CD8-positive, alpha-beta T cell (primary cell): ENCODE measurements at places on chromosomes 1 and 21.

DNA sequence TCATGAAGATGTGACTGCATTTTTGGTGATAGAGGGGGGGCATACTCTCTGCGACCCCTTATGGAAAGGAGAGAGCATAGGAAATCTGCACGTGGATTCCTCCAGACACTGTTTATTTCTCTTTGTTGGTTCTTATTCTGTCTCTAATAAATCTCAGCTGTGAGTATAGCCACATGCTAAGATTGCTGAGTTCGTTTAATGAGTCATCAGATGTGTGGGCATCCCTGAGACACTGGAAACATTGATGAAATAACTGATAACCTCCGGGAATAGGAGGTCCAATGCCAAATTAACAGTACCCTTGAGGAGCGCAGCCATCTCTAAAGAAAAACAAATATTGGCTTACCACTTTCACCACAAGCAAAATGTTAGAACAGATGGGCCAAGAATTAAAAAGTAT, 880.2 kb upstream of the NEGR1 start:
- DNase-seq: no peak

DNA sequence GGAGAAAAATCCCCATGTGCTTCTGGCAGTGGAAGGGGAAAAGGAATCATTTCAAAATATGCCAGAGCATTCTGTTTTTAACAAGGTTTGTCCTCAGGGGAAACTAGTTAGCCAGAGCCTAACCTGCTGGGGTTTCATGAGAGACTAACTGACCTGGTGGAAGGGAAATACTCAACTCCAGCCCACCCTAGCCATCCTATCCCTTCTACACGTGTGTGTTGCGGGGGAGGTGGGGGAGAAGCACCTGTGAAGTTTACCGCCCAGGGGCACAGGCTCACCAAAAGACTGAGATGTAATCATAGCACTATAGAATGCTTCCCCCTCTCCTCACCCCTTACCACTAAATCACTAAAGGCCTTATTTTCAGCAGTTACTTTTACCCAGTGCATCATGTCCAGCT, 139.5 kb downstream of the GRIK3 start:
- no peak for DNase-seq

DNA sequence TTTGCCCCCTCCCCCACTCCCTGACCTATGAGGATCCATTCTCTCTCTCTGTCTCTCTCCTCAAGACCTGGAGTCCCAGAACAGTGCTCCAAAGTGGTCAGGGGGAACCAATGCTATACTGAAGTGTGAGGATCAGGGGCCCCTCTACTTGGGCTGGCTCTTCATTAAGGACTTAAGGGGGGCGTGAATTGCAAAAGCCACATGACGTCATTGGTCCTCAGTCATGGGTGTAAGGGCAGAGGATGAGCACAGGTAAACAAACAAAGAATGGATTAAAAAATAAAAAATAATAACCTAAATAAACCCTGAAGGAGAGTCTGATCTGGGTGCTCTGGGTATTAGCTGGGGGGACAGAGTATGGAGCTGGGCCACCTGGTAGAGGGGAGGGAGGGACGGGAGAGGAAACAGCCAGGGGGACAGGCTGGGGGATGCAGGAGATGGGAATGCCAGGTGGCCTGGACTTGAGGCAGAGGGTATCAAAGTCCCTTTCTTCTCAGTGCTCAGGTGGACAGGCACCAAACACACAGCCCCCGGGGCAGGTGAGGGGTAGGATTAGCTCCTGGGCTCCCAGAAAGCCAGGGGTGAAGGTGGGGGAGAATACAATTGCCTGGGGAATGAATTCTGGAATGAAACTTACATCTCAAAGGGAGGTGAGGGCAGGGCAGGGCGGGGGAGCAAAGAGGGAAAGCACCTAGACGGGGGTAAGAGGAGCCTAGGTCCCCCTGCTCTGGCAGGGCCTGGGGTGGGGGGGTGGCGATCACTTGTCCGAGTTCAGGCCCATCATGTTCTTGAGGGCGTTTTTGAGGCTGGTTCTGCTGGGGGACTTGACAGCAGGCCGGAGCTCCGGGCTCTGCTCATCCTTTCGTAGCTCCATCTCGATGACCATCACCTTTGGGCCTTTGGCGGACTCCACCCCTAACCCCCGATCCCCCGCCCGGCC, 4.6 kb downstream of the MPZ start:
- DNase-seq: no peak

GRCh38 chr1:6889875-6890480, 104.7 kb downstream of the CAMTA1 start:
- peak; percentile 12 for DNase-seq

- no peak for DNase-seq
Measured at GRCh38 chr1:161439280-161440232, 65.7 kb upstream of the FCGR2A start.

DNA sequence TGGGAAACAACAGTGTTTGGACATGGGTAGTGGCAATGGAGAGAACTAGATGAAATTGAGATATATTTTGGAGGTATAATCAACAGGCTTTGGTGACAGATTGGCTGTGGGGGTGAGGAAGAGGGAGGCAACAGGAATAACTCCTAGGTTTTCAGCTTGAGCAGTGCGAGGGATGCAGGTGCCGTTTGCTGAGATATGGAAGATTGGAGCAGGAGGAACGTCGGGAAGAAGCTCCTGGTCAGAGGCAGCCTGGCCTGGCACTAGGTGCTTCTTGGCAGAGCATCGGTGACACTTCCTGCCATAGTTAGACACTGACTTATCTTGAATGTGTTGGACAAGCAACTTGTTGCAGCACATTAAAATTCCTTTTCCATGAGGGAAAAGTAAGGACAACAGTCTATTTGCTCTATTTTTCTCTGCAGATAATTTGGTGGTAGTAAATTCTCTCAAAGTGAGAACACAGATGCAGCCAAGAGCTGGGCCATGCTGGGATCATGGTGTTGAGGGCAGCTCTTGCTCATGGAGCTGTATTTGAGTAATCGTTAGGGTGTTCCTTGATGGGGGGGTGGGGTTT, 21.5 kb upstream of the MYSM1 start:
- DNase-seq: no peak

DNA sequence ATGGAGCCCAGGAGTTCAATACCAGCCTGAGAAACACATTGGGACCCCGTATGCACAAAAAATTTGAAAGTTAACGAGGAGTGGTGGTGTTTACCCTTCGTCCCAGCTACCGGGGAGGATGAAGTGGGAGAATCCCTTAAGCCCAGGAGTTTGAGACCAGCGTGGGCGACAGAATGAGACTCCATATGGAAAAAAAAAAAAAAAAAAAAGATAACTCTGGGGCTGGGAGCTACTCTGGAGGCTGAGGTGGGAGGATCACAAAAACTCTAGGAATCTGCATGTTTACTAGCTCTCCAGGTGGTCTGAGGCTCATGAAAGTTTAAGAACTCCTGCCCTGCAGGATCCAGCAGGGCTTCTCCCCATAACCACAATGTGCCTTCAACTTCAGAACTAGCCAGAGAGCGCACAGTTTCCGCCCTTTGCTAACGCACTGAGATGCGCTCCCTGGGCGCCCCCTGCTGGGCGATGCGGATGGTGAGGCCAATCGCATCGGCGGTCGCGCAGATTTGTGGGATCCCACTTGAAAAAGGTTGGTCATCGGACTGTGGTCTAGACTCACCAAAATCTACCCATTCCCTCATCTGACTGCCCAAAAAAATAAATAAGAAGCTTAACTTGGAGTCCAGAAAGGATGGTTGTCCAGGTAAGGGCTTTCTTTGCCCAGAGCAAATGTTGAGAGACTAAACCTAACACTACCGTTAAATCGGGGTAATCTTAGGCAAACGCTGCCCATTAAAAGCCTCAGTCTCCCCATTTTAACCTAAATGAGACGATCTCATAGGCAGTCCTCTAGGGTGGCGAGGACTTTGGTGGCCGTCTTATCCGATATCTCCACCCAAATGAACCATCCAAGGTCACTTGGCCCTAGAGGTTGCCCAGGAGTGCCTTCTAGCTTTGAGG, 8.8 kb downstream of the ZNF683 start:
- DNase-seq: peak; percentile 94

DNA sequence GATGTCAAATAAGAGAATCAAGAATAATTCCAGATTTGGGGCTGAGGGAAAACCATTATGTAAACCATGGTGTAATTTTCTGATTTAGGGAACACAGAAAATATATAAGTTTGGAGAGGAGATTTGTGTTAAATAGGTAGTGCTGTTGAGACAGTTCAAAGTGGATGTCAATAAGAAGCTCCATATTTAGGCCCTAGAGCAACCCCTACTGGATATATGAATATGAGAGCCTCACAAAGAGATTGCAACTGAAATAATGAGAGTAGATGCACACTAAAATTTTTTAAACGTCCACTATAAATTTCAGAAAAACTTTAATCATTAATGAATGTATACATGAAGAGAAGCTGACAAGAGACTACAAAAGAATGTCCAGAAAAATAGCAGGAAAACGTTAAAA, 1447.8 kb upstream of the PRMT6 start:
- DNase-seq: no peak

GRCh38 chr1:110548381-110548780, 29.4 kb upstream of the KCNA10 start:
- DNase-seq: no peak

GRCh38 chr1:86507935-86508582, 38.8 kb upstream of the CLCA4 start:
- DNase-seq: no peak

DNA sequence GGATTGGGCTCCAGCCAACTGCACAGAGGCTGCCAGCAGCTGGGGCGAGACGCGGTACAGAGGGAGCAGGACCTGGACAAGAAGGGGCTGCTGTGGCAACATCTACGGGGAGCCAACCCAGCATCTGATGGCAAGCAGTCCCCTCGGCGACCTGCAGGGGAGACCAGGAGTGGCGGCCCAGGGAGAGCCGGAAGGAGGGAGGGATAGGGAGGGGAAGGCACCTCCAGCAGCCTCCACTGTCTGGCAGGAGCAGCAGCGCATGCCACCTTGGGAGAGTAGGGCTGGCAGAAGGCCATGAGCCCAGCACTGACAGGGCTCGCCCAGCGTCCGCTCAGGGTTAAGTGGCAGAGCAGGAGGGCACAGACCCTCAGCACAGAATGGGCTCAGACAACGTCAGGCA, 17.3 kb downstream of the CHD5 start:
- DNase-seq: no peak

DNA sequence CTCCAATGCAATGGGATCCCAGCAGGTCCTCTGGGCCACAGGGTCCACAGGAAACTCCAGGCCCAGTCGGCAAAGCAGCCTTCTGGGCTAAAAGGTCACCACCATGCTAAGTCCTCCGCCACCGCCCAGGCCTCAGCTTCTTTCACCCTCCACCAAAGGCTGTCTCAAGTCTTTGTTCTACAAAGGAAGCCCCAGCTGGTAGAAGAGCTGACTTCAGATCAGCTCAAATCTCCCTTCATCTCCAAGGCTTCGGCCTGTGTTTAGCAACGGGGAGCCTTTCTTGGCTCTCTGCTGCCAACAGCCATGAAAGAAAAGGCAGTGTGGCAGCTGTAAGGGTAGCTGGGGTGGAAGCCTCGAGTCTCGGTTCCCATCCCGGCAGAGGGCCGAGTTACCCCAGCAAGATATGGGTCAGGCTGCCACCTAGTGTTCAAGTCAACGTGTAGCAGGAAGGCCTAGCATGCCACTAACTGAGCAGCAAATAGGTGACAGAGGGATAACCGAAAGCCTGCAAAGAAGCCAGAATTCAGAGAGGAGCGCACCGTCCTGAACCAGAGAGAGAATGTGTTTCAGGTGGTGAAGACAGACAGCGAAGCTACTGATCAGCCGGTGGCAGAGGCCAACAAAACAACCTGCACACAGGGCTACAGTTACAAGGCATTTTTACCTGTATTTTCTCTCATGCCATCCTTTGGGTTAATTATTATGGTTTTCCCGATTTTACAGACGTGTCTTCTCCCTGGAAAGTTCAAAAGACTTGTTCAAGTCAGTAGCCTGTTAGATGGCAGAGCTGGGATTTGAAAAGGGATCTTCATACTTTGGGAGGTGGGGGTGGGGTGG, 26.8 kb upstream of the CRNN start:
- peak; percentile 82 for DNase-seq

- DNase-seq: no peak
Measured at GRCh38 chr1:84398175-84399155, at the start of gene DNASE2B. DNASE2B (plus strand) TSS chr1:84398484; CDS start chr1:84398565, 81 bp downstream.

- DNase-seq: no peak
Measured at GRCh38 chr1:75074831-75075395, 59.3 kb upstream of the LHX8 start.
